Fibroblast of villous mesenchyme (primary cell): ENCODE measurements at places on chromosomes 7 and 10. TPM values are rescaled to one million over a fixed set of nuclear protein-coding genes. Genes with fewer than 3 reads are reported as not detected.

- DNase-seq: no peak
These were observed 95.5 kb upstream of the PRSS58 start for GRCh38 chr7:142353147-142354060.

GRCh38 chr10:90857635-90858460, at the start of gene HTR7:
TSS of gene HTR7 (minus strand) at chr10:90858039. CDS start at chr10:90857671, 368 bp downstream.
- DNase-seq: peak; percentile 46

DNA sequence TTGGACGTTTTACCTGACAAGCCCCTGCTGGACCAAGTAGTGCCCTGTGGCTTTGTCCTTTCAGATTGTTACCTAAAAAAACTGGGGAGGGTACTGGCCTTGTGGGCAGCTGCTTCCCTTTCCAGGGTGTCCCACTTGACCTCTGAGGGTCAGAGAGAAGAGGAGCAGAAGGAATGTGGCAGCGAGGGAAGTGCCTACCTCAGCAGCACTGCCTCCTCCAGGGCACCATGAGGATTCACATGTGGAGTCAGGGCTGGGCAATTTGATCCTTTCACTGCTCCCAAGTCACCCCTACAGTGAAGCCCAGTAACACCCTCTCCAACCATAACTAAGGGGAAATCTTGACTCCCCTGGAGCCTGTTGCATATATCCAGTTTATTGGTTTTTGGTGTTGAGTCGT, 64.6 kb downstream of the ITGB1 start:
- no peak for DNase-seq

- peak; percentile 51 for DNase-seq
These were observed 5.2 kb downstream of the PSMG3 start for GRCh38 chr7:1564603-1565022.

DNA sequence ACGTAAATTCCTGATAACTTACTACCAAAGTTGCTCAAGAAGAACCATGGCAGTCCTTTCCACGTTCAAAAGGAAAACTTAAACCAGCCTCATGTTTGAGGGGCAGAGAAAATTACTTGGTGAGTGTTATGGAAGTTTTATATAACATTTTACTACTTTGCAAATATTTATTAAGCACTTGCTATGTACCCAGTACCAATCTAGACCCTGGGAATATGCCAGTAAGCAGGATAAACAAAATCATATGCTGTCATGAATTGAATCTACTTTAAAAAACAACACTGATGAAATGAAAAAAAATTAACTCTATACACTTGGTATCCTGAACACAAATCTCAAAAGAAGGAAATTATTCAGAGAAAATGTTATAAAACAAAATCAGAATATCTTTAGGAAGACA, 46.1 kb downstream of the NCAPG2 start:
- no peak for DNase-seq

GRCh38 chr7:5599543-5600200, 176.0 kb upstream of the TNRC18 start:
- no peak for DNase-seq

DNA sequence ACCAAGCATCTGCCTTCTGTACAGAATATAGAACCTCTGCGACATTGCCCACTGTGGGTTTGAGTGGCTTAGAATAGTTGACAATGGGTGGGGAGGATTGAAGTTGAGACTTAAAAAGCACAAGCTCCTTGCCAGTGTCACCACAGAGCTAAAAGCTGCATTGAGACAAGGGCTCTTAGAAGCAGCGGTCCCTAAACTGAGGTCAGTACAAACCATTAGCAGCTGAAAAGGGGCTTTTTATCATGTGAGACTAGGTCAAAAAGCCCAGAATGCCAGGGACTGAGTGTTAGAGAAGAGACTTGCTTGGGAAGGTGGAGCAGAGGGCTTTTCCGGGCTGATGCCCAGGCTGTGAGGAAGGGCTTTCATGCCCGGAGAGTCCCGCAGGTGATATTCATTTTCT, 91.3 kb downstream of the POU6F2 start:
- no peak for DNase-seq

GRCh38 chr7:149868623-149869290, 5.0 kb upstream of the ATP6V0E2 start:
- DNase-seq: no peak

DNA sequence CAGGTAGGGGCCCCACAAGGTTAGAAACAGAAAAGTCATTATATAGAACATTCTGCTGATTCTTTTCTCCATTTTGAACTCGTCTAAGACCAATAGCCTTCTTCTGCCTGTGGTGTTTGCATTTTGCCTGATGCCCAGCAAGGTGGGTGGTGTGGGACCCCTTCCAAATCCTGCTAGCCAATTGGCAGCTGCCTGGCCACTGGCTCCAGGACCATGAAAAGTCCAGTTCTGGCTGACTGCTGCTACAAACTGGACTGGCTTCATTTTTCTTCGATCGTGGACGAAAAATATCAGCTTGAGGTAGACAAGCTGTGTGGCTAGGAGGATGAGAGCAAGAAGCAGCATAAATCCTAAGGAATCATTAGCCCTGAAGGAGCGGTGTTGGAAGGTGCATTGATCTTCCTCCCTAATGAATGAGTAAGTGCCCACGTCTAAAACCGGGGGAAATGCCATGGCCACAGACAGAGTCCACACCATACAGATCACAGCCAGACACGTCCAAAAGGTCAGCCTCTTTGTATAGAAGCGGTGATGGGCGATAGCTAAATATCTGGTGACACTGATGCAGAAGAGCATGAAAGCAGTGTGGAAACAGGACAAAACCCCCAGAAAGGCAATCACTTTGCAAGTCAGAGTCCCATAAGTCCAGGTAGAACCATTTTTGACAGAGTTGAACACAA, 2.7 kb downstream of the GPR85 start:
- no peak for DNase-seq

DNA sequence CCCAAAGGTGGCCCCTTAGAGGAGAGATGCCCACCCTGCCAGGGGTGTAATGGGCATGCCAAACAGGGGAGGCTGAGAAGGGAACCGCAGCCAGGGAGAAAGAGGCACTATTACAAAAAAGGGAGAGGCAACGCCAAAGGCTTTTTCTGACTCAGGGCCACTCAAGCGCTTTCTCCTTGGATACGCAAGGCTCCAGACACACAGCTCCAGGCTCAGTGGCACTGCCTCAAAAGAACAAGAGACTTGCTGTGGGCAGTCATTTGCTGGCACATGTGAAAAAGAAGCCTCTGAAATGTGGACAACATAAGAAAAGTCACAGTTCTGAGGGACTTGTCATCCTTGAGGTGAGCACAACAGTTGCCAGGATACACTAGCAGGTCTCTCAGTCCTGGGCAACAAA, 128.4 kb downstream of the DGKI start:
- no peak for DNase-seq

DNA sequence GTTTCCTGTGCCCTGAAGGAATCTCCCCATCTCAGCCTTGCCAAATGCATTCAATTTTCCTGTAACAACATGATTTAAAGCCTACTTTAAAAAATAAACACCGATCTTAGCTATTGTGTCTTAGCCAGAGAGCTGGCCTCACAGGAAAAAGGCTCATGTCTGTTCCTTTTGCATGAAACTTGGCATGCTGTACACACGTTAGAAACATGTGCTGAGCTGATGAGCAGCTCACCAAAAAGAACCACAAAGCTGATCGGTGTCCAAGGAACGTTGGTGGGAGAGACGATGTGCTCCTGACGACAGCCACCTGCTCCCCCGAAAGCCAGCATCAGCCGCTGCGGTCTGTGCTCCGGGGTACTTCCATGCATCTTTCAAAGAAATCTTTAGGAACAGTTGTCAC, 135.9 kb downstream of the ADARB2 start:
- no peak for DNase-seq

GRCh38 chr10:122374859-122375678, 561 bp downstream of the PLEKHA1 start:
- peak; percentile 42 for DNase-seq

DNA sequence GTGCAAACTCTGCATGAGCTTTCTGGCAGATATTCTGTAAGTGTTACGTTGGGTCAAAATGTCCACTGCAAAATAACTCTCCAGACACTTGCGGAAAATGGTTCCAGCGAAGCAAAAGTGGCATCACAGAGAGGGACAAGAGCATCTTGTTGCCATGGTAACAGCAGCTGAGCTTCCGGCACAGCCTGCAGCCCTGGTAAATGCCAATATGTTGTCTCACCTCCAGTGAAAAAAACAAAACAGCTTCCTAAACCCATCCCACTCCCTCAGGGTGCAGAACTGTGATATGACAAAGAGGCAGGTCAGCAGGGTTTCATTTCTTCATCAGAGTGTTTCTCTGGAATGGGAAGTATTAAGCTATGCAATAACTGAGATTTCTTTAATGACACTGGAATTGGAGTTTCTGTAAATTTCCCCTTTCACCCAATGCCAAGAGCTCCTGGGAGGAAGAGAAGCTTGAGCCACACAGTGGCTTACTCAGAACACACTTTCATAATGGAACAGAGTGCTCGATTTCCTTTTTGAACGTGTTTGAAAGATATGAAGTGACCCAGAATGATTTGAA, 65.6 kb downstream of the FOXI2 start:
- DNase-seq: no peak

DNA sequence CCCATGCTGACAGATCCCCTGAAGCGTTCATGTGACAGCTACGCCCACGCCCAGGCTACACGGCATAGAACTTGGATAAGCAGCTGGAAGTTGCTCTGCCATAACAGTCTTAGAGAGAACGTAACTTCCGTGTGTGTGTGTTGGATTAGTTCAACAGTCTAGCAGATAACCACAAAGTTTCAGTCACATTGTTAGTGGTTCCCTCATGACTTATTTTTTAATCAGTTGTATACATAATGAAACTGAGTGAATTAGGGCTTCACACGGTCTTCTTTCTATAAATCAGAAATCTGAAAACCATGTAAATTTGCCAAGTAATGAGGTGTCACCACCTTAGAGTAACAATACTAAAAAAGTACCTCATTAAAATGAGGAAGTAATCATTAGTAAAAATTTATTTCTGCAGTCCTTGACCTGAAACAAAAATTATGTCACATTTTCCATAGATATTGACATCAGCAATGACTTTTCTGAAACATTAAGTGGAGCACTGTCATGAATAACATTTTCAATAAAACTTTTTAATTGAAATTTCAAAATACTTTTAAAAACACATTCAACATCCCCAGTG, 21.7 kb upstream of the MACC1 start:
- DNase-seq: no peak

- DNase-seq: no peak
These were observed 170.1 kb downstream of the PKD1L1 start for GRCh38 chr7:47778153-47778661.

DNA sequence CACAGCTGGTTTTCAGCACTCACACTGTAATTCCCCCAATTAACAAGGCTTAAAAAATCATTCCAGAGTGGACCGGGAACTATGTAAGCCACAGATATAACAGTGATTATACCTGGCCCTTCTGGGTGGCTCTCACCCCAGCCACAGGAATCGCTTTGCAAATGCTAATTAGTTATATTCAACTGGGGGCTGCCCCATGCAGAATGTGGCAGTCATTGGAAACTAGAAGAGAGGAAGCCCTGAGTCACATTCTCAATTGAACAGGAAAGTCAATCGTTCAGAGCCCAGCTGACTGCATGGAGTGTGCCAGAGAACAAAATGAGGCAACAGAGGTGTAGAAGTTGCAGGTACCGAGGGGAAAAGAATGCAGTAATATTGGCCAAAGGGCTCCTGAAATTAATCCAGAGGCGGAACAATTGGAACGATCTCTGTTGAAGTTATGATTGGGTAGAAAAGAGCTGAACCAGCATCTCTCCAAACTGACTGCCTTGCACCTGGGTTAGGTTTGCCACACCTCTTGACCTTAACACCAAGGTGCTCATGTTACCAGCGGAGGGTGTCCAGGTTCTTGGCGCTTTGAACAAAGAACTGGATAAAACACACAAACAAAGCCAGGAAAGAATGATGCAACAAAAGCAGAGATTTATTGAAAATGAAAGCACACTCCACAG, 909.7 kb upstream of the AUTS2 start:
- no peak for DNase-seq

DNA sequence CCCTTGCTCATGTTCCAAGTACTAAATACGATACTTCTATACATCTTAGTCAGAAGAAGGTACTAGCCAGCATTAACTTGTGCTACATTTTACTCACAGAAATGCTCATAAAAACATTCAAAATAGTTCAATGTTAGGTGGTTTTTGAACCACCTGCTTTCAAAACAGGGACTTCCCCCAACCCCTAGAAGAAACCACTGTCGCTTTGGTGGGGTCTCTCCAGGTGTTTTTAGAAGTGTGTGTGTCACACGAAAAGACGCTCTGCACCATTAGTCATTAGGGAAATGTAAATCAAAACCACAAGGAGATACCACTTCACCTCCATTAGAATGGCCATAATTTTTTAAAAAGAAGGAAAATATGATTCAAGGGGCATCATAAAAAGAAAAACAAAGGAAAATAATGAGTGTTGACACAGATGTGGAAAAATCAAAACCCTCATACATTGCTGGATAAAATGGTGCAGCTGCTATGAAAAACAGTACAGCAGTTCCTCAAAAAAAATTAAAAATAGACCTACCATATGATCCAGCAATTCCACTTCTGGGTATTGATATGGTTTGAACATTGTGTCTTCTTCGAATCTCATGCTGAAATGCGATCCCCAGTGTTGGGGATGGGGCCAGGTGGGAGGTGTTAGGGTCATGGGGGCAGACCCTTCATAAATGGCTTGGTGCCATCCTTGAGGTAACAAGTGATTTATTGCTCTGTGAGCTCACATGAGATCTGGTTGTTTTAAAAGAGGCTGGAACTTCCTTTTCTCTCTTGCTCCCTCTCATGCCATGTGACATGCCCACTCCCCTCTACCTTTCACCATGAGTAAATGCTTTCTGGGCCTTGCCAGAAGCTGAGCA, 74.2 kb downstream of the MALSU1 start:
- no peak for DNase-seq

DNA sequence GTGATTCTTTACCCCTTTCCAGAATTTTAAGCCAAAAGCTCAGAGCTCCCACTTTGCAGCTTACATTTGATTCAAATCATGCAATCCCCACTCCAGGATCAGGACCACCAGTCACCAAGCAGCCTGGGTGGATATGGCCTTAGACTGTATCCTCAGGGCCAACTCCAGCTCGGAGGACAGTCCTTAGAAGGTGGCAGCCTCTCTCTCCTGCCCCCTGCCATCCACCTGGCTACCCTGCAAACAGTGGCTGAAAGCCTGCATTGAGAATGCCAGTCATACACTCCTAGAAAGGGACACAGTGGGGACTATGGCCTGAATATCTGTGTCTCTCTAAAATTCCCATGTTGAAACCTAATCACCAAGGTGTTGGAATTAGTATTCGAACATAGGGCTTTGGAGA, 50.0 kb upstream of the KCNMA1 start:
- DNase-seq: no peak

DNA sequence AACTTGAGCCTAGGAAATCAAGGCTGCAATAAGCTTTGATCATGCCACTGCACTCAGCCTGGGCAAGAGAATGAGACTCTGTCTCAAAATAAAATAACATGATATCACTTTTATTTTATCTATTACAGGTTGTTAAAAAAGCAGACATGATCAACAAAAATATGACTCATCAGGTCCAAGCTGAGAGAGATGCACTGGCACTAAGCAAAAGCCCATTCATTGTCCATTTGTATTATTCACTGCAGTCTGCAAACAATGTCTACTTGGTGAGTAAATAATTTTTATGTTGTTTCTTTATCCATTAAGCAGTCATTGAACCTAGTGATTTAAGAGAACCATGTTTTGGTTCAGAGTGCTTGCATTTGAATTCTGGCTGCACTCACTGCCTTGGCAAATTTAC, 3.3 kb downstream of the MASTL start:
- DNase-seq: peak; percentile 18

GRCh38 chr10:58967551-58968388, 208.7 kb upstream of the PHYHIPL start:
- DNase-seq: no peak

The LIPF gene
- not detected in 2 replicates for total RNA-seq

The POLR2J2 gene
- 4.8 and 8.2 TPM in 2 replicates for total RNA-seq

The GPER1 gene
- total RNA-seq: 1.9 and 2.6 TPM in 2 replicates

The OR2A42 gene
- under 0.01 TPM in 2 replicates for total RNA-seq

The ADK gene
- total RNA-seq: 41.6 and 57.9 TPM in 2 replicates

The ELFN1 gene
- 0.86 and 1.6 TPM in 2 replicates for total RNA-seq

The IL2RA gene
- total RNA-seq: under 0.01 TPM in 1 of 2 replicates, not detected in the other

The PEX1 gene
- total RNA-seq: 17.1 and 30.2 TPM in 2 replicates
